T-helper 22 cell (primary cell): ENCODE measurements at places on chromosomes 13 and 19.

DNA sequence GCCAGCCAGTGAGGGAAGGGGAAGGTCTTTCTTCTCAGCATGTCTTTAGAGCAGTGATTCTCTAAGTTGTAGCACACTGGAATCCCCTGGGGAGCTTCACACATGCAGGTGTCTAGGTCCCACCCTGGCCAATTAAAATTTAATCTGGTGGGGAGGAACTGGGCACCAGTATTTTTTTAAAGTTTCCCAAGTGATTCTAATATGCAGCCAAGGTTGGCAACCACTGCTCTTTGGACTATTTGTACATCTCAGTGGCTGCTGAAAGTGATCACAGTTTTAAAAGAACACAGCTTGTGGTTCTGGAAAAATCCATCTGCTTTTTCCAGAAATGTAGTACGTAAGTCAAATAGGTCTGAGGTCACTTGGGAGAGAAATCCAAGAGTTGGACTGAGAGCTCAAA lies 10.7 kb upstream of the KATNAL1 start:
- DNase-seq, result no peak

DNA sequence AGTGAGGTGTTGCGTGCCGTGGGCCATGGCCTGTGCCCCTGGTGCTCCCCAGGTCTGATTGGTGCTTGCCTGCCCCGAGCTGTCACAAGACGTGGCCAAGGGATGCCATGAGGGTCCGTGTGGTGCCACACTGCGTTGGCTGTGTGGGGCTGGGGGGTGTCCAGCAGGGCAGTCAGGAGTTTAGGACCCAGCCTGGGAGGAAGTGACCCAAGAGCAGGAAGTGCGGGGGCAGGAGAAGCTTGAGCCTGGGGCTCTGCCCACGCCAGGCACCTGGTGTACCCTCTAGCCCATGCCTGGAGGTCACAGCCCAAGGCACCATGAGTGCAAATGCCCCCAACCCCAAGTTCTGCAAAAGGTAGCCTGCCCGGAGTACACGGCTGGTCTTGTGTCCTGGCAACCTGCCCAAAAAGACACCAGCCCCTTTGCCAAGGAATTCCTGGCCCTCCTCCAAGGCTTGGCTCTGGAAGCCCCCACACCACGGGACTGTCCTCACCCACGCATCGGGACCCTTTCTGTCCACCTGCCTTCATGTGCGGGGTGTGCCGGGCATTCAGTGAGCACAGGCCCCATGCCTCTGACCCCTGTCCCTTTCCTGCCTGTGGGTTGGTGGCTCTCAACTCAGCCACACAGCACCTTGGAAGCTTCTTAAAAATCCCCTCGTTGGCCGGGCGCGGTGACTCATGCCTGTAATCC lies 24.9 kb downstream of the MPND start:
- DNase-seq, result no peak

DNA sequence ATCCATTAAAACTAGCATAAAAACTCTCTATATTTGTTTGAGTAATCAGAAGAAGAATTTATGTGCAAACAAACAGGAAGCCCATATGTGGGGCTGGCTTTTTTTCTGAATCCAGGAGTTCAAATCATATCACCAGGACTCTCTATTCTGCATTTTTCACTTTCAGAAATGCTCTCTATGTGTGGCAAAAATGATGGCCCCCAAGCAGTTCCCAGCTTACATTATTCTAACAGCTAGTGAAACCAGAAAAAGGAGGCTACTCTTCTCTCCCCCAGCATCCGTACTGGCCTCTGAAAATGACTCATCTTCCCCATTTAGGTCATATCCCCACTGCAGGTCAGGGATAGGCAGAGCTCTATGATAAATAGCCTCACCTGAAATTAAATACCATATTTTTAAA lies 20.4 kb downstream of the RBM26 start:
- no peak for DNase-seq

DNA sequence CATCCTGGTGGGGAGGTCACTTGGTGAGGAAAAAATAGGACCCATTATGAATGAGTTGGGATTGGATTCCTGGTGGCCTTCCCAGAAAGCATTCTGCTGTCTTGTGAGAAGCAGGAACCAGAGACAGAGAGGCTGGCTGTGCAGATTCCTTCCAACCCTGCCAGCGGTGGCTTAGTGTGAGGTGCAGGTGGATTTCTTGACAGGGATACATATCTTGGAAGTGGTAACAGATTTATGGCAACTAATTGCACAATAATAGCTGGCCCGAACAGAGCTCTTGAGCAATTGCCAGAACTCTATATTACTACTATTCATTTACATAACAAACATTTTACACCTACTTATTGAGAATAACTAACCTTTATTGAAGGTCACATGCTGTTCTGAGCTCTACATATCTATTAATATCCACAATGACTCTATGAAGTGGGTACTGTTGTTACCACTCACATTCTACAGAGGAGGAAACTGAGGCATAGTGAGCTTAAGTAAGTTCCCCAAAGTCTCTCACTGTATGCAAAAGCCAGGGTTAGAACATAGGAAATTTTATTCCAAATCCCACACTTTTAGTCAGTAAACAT lies 173.9 kb upstream of the SERP2 start:
- DNase-seq, result no peak
